ENCODE measurements at places on chromosomes 5 and 9.

DNA sequence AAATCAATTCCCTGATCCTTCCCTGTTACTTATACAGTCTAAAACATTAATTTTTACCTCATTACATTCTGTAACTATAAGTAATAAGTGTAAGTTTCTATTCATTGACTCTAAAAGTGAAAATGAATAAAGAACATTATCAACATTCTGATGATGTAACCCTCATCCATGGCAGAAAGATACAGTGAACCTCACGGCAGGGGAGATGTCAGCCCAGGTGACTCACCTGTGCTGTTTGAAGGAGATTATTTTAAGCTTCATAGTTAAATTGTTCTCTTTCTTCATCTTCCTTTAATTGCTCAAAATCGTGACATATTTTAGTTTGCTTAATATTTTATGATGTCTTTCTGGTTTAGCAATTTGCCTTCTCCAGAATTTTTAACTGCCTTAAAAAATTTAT lies 268.1 kb downstream of the FSTL4 start:
- H3K36me3 ChIP-seq, result no peaks in the 10 kb centered on the region
- no peaks in the 10 kb centered on the region for H3K4me1 ChIP-seq
- DNase-seq, result no peak
- H3K27ac ChIP-seq, result no peak overlapping the region
- no peaks in the 10 kb centered on the region for H3K27me3 ChIP-seq

GRCh38 chr5:128199611-128200010 lies 116.0 kb downstream of the SLC12A2 start:
- H3K4me1 ChIP-seq, result peaks cover 7% of the 10 kb centered on the region
- DNase-seq, result no peak
- no peak overlapping the region for H3K4me3 ChIP-seq
- no peaks in the 10 kb centered on the region for H3K36me3 ChIP-seq
- no peaks in the 10 kb centered on the region for H3K27me3 ChIP-seq

DNA sequence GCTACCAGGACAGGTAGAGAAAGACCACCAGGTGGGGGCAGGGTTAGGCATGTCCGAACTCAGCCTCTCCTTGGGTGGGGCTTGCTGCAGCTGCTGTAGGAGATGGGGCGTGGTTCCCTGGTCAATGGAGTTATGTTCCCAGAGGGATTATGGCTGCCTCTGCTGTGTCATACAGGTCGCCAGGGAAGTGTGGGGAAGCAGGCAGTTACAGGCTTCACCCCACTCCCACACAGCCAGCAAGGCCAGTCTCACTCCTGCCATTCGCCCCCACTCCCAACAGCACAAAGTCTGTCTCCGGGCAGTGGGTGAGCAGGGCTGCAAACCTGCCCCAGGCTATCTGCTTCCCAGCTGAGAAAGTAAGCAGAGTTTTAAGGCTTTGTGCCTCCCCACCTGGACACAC lies 20.0 kb upstream of the CEP72 start:
- DNase-seq, result peak; percentile 57
- no peak overlapping the region for H3K27ac ChIP-seq
- H3K27me3 ChIP-seq, result peaks cover 52% of the 10 kb centered on the region
- no peak overlapping the region for H3K4me3 ChIP-seq
- no peaks in the 10 kb centered on the region for H3K36me3 ChIP-seq

DNA sequence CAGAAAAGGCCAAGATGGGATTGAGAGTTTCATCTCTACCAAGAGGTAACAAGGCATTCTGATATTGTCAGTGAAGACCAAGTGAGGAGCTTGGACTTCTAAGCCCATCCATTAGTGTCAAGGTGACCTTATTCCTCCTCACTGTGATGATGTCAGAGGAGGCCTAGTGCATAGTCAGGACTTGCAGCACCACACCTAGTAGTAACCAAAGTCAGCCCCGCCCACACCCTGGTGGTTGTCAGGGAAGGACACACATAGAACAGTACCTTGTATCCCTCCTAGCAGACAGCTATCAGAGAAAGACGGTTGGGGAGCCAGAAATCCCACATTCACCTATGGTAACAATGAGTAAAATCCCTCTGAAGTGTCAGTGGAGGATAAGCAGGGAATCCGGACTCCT lies 111.7 kb downstream of the AP3B1 start:
- peaks cover 20% of the 10 kb centered on the region for H3K36me3 ChIP-seq
- no peaks in the 10 kb centered on the region for H3K4me1 ChIP-seq
- no peaks in the 10 kb centered on the region for H3K27me3 ChIP-seq
- H3K27ac ChIP-seq, result no peak overlapping the region
- peak; percentile 62 for DNase-seq

DNA sequence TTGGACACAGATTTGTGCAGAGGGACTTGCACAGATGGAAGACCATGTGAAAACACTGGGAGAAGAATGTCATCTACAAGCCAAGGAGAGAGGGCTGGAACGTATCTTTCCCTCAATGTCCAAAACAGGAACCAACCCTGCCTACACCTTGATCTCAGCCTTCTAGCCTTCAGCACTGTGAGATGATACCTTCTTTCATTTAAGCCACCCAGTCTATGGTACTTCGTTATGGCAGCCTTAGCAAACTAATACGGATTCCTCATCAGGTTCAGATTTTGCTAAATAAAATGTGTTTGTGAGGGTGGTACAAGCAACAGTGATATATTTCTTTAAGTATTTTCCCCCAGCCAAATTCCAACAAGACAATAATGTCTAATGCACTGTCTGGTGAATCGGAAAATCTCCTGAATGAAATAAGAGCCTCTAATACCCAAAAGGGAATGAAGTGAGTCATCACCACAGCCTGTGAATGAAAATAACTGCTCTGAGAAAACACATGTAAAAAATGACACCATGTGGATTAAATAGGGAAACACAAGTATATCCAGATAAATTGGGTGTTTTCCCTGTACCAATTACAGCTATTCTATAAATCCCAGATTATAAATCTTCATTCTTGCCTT lies 182.8 kb upstream of the TARS1 start:
- DNase-seq, result no peak
- peaks cover 9% of the 10 kb centered on the region for H3K4me1 ChIP-seq
- H3K27ac ChIP-seq, result no peak overlapping the region
- H3K4me3 ChIP-seq, result no peak overlapping the region
- no peaks in the 10 kb centered on the region for H3K36me3 ChIP-seq

GRCh38 chr5:54445691-54446378 lies 9.7 kb upstream of the HSPB3 start:
- H3K4me3 ChIP-seq, result no peak overlapping the region
- H3K27ac ChIP-seq, result no peak overlapping the region
- no peaks in the 10 kb centered on the region for H3K27me3 ChIP-seq
- DNase-seq, result no peak
- H3K4me1 ChIP-seq, result peaks cover 1% of the 10 kb centered on the region

DNA sequence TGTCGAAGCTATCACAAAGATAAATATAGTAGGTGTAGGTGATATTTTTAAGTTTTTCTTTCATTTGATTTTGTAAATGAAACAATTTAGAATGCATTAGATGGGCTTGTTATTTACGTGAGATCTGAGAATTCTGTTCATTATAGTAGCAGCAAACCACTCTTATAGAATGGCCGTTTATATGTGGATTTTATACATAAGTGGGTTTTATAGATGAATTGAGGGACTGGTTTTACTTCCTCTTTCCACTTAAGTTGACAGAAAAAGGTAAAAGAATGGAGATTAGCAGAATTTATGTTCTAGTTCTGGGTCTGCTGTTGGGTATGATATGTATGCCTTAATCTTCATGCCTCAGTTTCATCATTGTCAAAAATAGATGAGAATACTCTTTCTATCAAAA lies 5.6 kb downstream of the RMI1 start:
- H3K27ac ChIP-seq, result peak overlapping the region; percentile 46
- no peaks in the 10 kb centered on the region for H3K27me3 ChIP-seq
- peaks cover 27% of the 10 kb centered on the region for H3K4me1 ChIP-seq
- no peak for DNase-seq

DNA sequence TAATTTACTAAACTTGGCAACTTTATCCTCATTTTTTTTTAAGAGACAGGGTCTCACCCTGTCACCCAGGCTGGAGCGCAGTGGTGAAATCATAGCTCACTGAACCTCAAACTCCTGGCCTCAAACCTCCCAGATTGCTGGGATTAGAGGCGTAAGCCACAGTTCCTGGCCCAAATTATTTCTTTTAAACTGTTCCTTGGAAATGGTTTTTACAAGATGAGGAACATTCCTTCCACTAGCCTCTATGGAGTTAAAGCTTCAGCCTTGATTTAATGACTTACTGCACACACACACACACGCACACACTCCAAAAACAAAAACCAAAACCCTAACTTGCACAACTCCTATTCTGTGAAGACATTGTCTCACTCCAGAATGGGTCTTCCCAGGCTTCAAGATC lies 77.2 kb upstream of the TARS1 start:
- H3K4me3 ChIP-seq, result no peak overlapping the region
- H3K27me3 ChIP-seq, result no peaks in the 10 kb centered on the region
- no peaks in the 10 kb centered on the region for H3K36me3 ChIP-seq
- H3K4me1 ChIP-seq, result no peaks in the 10 kb centered on the region

DNA sequence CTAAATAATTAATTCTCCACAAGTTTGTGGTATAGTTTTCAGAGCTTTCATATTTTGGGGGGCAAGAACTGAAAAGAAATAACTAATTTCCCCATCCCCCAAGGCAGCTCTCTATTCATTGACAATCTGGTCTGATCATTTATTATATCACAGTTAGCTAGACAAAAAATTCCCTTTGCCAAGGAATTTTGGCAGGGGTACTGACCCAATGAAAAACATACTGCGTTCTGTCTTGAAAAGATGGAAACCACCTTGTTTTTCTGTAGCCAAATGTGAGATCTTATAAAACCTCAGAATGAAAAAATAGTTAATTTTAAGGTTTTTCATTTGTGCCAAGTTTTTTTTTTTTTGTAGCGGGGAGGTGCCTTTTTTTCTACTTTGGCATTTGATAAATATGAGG lies 1008.9 kb downstream of the EFNA5 start:
- H3K27me3 ChIP-seq, result no peaks in the 10 kb centered on the region
- H3K4me3 ChIP-seq, result no peak overlapping the region
- H3K27ac ChIP-seq, result no peak overlapping the region
- no peaks in the 10 kb centered on the region for H3K4me1 ChIP-seq
- no peaks in the 10 kb centered on the region for H3K36me3 ChIP-seq
